ENCODE measurements at places on chromosomes 16 and 17. TPM values are rescaled to one million over a fixed set of nuclear protein-coding genes. Genes with fewer than 3 reads are reported as not detected.
A peak's percentile ranks its signal among the peaks of the same experiment; 100 is the strongest.

The OR1D5 gene
- total RNA-seq: not detected

The ITGA3 gene
- total RNA-seq: 14.0 TPM

The SARM1 gene
- 25.6 TPM for total RNA-seq

DNA sequence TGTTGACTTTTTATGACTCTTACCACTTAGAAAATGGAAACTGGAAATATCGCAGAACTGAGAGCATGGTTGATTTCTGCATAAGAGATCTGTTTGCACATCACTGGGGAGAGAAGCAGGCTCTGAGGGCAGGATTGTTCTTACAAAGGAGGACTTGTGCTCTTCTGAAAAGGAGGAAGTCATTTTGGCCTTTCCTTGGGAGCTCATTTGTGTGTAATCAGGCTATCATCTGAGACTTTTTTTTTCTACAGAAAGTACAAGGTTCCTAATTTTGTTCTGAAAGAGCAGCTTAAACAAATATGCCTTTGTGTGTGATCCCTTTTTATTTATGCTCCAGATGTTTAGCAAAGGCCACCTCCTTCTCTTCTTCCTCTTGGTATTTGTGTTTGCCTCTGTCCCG lies 145.7 kb upstream of the CACNG5 start:
- DNase-seq: no peak

DNA sequence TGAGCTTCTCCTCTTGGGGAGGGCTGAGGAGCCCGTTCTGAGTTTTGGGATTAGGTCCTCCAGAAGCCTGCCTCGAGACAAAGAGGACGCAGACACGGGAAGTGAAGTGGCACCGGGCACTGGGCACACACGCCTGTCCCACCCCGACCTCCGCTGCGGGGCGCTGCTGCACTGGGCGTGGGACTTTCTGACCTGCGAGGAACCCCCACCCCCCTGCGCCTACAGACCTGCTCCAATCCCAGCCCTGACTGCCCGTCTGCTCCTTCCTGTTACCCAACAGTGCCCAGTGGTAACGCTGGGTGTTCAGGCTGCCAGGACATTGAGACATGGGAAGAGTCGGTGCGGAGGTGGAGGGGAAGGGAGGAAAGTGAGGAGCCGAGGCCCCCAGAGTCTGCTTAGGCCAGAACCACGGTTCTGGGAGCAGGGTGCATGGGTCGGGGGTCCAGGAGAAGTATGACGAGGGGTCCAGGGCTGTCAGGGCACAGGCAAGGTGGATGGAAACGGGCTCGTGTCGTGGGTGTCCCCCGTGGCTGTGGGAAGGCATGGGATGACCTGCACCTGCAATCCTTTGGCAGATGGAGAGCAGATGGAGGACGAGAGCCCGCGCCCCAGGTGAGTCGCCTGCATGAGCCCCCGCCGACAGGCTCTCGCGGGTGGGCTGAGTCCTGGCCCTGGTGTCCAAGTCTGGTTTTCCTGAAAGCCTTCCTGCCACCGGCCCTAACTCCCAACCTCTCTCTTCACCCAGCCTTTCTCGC lies 112.0 kb upstream of the CREBBP start:
- no peak for DNase-seq

DNA sequence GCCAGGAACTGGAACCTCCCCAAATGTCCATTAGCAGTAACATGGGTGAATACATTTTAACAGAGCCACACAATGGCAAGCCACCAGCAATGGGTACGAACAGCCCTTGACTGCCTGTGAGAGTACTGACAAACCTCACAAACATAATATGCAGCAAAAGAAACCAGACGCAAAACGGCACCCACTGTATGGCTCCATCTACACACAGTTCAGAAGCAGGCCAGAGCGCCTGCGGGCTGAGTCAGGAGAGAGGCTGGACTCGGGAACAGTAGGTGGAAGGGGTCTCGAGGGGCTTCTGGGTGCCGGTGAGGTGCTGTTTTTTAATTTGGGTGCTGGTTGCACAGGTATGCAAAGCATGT lies 77.4 kb upstream of the TOB1 start:
- peak; percentile 34 for DNase-seq

GRCh38 chr17:37527249-37527851 lies 37.7 kb downstream of the DUSP14 start:
- DNase-seq: no peak

- DNase-seq: no peak
These were observed 8.3 kb upstream of the GALK1 start for GRCh38 chr17:75773121-75773807.
